ENCODE measurements at places on chromosomes 2 and 18.
A peak's percentile ranks its signal among the peaks of the same experiment; 100 is the strongest.

DNA sequence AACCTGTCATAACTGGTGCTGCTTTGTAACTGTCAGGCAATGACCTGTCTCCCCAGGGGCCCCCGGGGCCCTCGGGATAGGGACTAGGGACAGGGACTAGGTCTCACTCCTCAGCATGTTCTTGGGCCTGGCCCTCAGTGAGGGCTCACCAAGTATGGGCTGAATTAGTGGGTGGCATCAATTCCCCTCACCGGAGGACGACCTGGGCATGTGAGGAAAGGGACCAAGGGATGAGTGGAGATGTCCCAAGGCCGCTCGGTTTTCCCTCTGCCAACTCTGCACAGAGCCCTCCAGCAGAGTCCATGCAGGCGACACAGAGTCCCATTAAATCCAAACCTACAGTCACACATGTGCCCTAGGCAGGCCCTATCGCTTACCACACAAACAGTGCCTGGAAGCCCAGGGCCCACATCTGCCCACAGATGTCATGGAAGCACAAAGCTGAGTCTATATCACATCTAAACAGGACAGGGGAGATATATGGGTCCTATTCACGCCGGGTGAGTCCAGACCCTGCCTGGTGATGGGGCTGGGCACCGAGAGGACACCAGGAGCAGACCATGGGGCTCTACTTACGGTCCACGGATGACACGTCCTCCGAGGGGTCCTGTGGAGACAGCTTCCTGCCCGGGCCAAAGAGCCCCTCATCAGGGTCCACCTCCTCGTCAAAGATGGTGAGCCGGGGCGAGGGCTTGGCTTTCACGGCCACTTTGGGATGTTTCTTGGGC is 26.6 kb downstream of the HS1BP3 start:
- DNase-seq, result no peak

DNA sequence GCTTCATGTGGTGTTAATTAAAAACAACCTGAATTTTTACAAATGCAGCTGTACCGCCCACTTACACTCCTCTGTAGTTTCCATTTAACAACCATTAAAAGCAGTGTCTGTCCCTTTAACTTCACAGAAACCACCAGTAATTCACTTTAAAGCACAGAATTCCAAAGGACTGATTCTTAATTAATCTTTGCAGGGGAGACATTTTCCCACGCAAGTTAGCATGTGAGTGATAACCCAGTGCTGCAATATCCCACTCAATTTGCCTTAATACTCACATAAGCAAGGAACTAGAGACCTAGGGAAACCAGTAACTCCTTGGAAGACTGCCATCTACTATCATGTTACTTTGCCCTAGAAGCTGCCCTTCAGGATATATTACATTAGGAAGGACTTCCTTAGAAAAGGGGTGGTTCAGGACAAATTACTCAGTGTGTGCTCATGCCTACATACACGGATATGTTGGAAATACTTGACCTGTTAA is 102.3 kb downstream of the OSR1 start:
- no peak for DNase-seq

GRCh38 chr2:237695201-237695780 is 67.9 kb downstream of the LRRFIP1 start:
- DNase-seq, result peak; percentile 67

DNA sequence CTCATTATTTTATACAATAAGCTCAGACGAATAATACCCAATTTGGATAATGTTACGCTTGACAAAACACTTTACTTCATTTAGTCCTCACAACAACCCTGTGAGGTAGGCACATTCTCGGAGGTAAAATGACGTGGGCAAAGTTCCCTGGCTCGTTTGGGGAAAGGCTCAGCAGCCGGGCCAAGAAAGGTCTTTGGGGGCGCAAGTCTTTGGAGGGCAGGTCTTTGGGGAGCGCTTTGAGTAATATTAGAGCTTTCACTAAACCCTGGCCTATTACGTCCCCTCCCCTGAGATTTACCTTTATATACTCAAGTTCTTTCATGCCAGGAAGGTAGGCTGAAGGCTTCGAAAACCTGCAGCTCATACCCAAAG is 427 bp downstream of the RBKS start:
- DNase-seq, result no peak

GRCh38 chr2:202009019-202009481 is 24.6 kb upstream of the FZD7 start:
- no peak for DNase-seq
